NCI-H460 (cell line): ENCODE measurements at places on chromosomes 2 and 18.

DNA sequence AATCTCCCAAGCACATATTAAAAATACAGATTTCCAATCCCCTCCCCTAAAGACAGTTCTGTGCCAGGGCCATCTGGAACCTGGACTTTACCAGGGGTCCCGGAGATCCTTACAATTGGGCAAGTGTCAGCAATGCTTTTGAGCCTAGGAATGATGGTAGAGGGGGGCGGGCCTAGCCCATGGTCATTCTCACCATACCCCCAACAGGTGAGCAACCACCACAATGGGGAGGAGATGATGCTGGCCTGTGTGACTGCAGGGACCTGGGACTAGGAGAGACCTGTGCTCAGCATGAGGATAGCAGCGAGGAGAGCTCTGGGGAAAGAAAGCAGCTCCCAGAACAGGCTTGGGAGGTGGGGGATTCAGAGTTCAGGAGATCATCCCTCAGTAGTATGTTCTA is 13.9 kb upstream of the ASAP2 start:
- no peak for DNase-seq

DNA sequence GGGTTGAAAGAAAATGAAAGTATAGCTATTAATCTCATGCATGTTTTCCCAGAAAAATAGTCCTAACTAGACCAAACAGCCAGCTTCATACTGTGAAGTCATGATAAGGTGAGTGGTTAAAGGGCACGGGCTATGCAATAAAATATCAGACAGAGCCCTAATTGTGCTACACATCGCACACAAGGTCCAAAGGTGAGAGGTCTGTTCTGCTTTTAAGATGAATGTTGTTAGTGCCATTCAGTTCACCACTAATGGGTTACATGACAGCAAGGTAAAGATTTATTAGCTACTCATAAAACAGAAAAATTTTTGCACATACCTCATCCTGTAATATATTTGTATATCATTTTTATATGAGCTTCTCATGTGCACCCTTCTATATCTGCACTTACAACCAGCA is 105.0 kb upstream of the STK17B start:
- DNase-seq: no peak

DNA sequence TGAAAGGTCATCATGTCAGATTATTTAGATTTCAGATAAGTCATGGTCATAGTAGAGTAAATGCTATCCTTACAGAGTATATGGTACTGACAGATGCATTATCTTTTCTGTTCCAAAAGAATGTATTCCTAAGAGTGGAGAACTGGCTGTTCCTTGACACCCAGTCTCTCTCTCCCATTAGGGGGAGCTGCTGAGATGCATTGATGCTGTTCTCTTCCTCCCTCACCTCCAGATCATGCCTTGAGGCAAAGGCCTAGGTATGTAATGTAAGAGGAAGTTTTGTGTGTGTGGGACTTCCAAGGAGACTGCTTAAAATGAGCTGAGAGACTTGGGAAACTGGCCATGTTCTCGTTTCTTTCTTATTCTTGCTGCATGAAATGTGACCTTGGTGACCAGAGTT is 979.5 kb upstream of the CELF4 start:
- no peak for DNase-seq

- DNase-seq: no peak
Observed at GRCh38 chr2:177726931-177727348, 334.4 kb downstream of the AGPS start.

GRCh38 chr2:31314761-31315160 is 80.8 kb downstream of the EHD3 start:
- DNase-seq: no peak

DNA sequence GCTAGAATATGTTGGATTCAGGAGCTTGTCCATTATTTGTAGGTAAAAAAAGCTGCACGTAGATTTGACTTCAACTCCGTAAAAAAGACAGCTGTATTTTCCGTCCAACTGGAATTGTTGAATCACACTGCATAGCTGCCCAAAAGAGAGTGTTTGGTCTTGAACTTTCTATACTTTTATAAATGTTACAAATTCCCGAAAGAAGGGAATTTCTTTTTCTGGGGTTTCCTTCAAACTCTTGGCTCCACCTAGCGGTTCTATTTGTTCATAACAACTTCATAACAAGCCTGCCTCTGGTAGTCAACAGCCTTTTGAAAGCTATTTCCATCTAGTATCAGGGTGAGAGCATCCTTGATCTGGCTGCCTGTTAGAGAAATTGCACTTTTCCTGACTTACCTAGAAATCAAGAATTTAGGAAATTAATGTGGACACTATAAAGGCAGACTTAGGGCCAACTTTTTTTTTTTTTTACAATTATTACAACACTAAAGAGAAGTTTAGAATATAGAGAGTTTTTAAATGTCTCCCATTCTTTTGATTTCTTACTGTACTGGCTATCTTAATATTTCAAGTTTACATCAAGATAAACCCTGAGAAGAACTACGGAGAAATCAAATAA is 48.1 kb downstream of the TMEM185B start:
- DNase-seq: peak; percentile 58

GRCh38 chr2:158781353-158781961 is 13.7 kb upstream of the DAPL1 start:
- DNase-seq: peak; percentile 6

DNA sequence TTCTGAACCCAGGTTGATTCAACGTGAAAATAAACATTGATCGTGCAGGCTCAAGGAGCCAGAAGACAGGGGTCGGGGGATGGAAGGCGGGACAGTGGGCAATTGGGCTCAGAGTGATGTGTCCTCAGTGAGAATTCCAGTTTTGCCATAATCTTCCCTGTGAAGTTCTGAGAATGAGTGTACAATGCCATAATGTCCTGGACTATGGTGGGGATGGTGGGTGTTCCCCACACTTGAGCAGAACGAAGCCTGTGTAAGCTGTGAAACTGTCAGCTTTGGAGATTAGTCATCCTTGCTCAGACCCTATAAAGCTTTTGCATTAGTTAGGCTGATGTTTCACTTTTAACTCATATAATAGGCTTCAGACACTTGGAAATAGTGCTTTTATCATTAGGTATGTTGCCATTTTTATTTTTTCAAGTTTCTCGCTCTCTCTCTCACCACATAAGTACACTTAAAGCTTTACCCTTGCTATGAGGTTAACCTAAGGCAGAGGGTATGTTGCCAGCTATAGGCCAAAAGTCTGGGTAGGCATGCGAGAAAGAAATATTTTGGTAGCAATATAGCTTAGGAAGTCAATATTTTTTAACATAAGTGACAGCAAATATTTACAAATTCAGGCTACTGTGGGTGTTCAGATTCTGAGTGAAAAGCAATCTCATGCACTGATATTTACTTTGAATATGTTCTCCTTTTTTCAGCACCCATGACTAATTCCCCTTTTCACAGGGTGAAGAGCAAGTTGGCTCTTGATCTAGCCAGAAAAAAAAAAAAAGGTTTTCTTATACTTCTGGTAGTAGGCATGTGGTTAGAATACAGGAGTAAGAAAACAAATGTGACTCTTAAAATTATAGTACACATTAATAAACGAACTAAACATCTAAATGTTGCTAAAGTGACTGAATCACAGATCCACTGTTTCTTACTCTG is 47.2 kb downstream of the CDC42EP3 start:
- no peak for DNase-seq

- DNase-seq: no peak
Observed at GRCh38 chr2:69499242-69499641, 62.0 kb upstream of the NFU1 start.

DNA sequence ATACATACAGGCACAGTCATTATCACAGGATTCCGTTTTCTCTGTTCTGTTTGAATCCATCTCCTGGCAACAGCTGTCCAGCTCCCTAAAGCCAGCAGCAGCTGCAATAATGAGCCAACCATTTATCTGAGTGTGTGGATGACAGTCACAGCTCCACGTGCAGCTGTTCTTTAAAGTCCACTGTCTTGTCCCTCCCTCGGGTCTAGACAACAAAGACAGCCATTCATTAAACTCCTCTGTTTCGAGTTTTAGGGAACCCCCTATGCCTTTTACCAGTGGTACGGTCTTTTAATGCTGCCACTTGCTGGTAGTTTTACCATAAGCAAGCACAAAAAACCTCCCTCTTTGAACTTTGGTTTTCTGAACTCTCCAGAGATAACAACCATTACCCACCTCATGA is 16.0 kb upstream of the MSGN1 start:
- no peak for DNase-seq

DNA sequence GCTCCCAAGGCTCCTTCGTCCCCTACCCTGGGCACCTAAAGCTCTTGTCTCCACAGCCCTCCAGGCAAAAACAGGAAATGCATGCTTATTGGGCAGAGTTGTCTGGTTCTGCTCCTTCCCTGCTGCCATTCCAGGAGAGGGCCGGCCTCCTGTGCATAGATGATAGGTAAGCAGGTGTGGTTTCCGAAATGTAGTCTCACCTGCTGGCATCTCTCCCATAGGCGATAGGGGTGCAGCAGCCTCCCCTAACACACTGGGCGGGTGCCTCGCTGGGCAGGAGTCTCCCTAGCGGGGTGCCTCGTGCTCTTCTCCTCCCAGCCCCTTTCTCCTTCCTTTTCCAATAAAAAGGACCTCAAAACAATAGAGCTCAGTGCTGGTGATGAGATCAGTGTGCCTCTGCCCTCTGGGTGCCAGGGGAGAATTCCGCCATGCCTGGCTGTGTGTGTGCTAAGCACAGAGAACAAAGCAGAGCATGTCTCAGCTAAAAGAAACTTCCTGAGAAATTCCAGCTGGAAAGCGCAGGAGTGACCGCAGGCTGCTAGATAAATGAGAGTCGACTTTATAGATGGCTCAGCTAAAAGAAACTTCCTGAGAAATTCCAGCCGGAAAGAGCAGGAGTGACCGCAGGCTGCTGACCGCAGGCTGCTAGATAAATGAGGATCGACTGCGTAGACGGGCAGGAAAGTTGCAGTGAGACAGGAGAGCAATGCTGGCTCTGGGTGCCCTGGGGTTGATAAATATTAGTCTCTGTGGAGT is 11.3 kb upstream of the PXDN start:
- DNase-seq: no peak

GRCh38 chr2:163580757-163581156 is 155.1 kb downstream of the FIGN start:
- no peak for DNase-seq

DNA sequence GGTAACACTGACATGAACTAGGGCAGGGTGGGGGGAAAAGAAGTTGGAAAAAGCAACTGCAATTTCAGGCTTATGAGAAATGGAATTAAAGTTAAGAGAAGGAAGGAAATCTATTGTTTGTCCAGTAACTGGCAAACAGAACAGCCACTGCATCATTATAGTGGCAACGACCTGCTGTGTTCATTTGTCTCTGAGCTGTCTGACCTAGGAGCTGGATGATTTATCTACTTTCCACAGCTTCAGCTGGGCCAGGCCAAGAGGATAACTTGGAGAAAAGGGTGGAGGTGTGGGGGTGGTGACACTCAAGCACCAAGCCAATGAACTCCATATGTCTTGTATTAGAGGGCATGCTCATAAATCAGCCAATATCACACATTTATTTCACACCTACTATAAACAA is 291.5 kb upstream of the KLHL29 start:
- DNase-seq: no peak

DNA sequence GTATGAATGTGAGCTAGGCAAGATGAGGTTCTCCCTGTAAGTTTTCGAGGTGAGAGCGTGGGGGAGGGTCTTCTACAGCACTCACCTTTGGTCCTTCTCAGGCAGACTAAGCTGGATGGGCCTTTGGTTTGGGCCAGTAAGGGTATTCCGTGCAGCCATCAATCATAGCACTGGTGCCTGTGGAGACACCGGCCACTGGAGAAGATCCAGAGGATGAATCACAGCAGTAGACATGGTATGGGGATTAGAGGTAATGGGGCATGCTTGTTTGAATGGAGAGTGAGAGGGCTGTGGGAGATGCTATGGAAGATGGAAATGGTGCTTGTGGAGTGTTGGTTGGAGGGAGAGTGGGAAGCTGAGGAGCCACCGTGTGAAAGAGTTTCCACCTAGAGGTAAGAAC is 16.1 kb downstream of the MAPRE3 start:
- DNase-seq: no peak

- DNase-seq: no peak
Observed at GRCh38 chr18:75433098-75433497, 5.6 kb upstream of the SMIM21 start.

DNA sequence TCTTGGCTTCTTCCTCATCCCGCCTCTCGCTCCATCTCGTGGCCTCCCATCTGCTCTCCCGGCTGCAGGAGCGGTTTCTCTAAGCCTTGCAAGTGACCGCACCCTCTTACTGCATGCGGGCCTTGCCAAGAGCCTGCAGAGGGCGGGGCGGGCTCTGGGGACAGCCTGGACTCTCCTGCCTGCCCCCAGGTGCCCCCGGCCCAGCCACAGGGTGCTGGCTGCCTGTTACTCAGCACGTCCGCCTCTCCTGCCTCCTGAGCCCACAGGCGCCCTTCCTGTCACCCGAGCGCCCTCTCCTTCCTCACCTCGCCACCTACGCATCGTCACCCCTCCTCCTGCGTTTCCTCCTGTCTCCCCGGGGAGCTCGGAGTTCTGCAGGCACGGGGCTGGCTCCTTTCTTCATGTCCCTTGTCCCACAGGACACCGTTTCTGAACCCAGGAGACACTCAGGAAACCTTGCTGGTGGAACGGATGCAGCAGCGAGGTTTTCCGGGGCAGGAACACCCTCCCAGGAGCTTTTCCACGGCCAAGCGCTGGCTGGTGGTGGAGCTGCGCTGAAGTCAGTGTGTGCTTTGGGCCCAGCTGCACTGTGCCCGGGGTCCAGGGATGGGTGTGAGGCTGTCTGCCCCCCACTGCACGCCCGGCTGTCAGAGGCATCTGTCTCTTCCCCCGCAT is 28.5 kb downstream of the HPCAL1 start:
- DNase-seq: peak; percentile 73

DNA sequence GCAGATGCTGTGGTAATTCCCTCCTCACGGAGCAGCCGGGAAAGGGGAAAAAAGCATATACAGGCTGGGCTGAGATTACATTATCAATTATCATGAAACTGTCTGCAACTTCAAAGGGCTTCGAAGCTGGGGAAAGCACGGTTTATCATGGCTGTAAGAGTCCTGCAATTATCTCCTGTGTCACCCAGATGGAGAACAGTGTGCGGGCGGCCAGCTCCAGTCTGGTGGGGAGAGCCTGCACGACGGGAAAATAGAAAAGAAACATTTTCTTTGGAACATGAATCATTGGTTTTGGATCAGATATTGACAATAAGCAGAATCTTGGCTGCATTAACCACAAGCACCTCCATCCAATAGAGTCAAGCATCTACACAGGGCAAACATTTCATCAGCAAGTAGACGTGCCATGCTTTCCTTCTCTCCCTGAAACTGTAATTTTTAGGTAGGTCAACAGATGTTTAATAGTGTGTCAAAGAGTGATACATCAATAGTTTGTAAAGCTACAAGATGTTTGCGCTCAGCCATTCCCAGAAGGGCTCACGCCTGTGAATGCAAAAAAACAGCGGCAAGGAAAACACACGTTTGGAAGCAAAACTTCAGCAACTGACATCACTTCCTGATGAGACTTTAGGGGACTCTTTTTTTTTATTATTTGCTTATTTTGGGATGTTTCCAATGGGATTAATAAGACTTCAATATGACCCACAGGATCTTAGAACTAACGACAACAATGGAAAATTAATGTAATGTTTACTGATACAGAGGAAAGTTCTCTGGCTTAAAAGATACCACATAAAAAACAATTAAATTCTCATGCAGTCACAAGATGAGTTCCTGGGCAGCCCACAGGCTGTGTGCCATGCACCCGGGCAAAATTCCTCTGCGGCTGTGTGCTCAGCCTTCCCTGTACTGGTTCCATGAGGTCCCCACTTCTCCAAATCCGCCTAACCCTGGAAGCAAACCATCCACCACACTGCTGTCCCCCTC is 111.0 kb upstream of the SALL3 start:
- no peak for DNase-seq
